GM04504 (cell line): ENCODE measurements at places on chromosomes 7 and 10.

GRCh38 chr7:95753440-95753839 lies 18.9 kb upstream of the DYNC1I1 start:
- no peak for DNase-seq

- no peak for DNase-seq
Measured at GRCh38 chr7:156192921-156193320, 380.7 kb upstream of the SHH start.

- DNase-seq, result no peak
Measured at GRCh38 chr7:152315845-152316244, 120.0 kb downstream of the KMT2C start.

DNA sequence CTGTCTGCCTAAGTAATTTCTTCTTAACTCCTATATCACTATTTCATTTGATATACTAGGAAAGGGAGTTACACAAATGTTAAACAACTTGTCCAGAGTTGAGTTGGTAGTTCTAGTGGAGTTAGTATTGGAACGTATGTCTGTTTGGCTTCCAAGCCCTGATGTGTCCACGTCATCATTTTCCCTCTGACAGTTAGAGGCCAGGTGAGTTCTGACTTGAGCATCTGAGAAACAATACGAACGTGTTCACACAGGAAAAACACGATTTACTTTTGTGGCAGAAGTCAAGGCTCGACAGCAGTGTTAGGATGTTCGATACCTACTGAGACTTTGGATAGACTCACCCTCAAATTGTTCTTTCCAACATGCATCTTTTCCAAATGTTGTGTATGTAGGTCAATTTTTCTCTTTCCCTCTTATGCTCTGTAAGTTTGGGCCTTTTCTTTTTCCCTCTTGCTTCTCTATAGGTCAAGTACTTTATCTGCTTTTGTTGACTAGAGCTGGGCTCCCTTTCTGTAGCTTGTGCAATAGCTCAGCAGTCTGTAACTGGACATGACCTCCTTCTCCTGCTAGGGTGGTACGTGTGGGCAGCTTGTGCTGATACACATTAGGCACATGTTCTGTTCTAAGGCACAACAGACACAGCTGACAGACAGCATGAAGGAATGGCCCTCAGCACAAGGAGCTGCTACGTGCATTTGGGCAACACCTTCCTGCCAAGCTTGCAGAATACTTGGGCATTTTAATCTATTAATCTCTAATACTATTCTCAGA lies 222.9 kb downstream of the PTEN start:
- no peak for DNase-seq
